ENCODE measurements at places on chromosomes 6 and 20.
A peak's percentile ranks its signal among the peaks of the same experiment; 100 is the strongest.

GRCh38 chr6:26501482-26501986, 1.4 kb downstream of the BTN1A1 start:
- DNase-seq = peak; percentile 11

GRCh38 chr6:25366903-25367545, 87.8 kb downstream of the CARMIL1 start:
- peak; percentile 16 for DNase-seq

DNA sequence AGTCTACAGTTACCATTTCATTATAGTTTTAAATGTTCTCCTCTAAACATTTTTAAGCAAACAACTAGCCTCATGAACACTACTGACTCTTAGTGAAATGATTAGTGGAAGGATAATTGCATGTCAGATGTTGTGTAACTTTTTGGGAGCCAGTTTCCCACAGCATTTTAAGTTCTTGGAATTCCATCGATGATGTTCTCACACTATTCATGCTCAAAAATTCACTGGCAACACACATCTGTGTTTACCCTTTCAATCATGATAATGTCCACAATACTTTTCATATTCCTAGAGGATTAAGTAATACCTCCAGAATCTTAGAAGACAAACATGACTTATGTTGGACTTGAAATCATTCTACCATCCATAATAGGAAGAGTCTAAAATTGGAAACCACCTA, 678.1 kb upstream of the ID4 start:
- peak; percentile 2 for DNase-seq

DNA sequence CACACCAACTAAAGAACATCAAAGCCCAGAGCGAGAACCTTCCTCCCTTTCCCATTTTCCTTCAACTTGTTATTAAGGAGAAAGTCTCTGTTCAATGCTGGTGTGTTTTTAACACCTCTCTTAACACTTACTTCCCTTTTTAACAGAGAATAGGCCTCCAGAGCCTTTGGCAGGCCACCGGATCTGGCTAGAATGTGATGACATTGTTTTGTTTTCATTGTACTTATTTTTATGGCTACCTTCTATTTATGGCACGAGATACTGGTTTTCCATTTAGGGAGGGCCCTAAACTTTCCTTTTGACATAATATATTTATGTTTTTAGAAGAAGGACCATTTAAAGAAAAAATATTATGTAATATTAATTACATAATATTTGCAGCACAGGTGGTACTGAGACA, 21.6 kb downstream of the TCF15 start:
- no peak for DNase-seq

DNA sequence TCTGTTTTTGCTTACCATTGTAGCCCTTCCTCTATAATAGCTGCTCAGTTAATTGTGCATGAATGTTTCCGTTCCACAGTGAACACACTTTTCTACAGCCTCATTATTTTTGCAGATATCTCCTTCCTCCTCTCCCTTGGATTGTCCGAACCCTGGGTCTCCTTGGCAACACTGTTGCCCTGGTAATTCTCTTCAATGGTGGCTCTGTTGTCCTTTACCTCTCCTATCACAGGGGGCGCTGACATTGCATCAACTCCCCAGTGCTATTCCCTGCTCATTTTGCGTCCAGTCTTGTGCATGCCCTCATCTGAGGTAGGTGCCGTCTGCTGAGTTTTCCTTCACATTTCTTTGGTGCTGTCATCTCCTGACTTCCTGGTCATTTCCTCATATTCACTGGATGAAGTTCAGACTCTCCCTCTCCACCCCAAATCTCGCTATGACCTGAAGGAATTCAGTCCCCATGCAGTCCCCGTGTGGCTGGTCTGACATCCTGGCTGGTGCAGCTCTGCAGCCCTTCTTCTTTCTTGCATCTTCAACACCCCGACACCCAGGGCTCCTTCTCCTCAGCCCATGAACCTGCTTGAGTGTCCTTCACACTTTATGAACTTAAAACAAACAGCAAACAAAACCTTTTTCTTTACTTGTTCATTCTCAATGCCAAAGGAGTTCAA, 21.1 kb downstream of the PHACTR2 start:
- no peak for DNase-seq

DNA sequence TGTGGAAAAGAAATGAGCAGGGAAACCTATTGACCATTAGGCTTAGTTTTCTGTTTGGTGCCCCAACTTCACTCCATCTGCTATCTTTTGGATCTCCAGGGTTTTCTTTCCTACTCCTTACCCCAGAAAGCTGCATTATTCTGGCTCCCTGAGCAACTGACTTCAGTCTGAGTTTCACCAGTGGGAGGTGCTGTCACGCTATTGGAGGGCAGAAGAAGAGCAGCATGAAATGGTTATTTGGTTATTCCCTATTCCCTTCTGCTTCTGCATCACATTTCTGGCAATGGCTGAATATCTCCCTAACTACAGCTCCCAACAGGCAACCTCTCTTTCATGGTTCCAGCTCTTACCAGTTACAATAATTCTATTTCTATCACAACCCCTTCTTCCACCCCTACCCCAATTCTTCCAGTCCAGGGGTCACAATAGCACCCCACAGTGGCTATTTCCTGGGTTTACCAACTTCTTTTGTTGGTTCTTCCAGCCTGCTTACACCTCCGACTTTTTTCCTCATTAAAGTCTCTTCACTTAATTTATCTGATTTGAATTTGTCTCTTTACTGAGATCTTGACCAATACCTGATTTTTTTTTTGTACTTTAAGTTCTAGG, 311.5 kb downstream of the PLCB1 start:
- DNase-seq = no peak

GRCh38 chr6:168258795-168259194, 60.8 kb downstream of the DACT2 start:
- DNase-seq = no peak

GRCh38 chr6:35573495-35574110, 60.9 kb upstream of the TULP1 start:
- DNase-seq = peak; percentile 12

DNA sequence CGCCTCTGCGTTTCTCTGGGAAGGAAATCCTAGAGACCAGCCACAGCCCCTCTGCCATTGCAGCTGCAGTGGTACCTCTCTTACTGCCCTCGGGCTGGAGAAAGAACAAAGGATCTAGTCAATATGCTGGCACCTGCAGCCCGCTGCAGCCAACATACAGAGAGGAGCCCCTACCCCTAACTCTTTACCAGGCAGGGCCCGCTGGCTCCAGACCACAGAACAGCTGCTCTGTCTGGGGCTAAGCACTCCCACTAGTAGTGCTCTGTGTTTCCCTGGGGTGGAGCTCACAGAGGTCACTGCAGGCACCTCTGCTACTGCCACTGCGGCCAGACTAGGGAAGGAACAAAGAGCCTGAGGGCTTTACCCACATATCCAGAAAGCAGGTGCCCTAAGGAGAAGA, 93.8 kb upstream of the IMPG1 start:
- DNase-seq = no peak

DNA sequence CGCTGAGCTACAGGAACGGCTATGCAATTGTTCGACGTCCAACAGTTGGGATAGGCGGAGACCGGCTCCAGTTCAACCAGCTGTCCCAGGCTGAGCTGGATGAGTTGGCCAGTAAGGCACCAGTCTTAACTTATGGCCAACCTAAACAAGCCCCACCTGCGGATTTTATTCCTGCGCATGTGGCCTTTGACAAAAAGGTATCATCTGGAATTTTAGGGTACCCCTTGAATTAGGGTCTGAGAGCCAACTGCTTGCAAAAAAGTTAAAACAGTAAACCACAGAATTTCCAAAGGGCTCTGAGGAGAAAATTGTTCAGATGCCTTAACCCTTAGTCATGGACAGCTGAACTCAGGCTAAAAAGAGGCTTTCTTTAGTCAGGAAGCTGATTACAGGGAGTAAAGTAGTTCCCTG, 3.8 kb downstream of the EFHC1 start:
- DNase-seq = peak; percentile 99

DNA sequence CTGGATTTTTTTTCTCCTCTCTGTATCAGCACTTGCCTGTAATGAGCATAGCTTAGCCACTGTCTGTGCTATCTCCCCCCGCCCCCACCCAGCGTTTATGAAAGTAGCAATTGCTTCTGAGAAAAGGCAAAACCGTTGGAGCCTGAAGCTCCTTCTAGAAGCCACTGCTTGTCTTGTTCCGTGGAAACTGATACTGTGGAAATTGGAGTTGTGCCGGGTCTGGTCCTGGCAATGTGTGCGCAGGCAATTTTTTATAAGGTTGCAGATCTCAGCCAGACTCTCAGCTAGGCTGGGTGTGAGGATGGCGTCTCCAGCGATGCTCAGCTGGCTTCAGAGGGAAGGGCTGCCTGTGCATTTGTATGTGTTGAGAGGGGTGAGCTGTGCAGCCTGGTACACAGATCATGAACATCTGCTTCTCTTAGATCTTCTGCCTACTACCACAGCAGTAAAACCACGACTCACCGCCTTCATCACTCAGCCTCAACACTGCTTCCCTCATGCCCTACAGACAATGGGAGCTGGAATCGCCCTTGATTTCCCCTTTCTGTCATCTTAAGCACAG, 72.4 kb upstream of the GTSF1L start:
- DNase-seq = peak; percentile 33

GRCh38 chr6:12182676-12183075, 107.5 kb upstream of the EDN1 start:
- no peak for DNase-seq

DNA sequence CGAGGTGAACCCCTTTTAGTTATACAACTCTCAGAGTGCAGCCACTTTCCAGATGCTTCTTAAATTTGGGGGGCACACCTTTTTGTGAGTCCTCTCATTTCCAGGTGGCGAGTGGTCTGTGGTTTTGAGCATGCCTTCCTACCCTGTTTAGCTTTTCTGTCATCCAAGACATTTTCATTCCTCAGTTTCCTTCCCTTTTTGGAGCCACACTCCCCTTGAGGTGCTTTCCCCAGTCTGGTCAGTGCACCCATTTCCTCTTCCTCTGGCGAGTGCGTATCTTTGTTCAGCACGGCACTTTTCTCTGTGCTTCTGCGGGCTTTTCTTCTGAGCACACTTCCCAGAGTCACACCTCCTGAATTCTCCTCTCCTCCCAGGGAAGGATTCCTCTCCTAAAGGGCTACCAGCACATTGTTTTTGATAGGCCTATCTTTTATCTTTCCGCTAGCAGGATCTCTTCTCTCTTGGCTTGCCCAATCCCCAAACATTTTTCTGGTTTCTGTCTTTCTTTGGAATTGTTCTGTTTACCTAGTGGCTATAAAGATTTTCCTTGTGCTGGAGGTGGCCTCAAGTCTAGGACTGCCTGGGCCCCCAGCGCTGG, 1.4 kb downstream of the PHF20 start:
- peak; percentile 40 for DNase-seq

DNA sequence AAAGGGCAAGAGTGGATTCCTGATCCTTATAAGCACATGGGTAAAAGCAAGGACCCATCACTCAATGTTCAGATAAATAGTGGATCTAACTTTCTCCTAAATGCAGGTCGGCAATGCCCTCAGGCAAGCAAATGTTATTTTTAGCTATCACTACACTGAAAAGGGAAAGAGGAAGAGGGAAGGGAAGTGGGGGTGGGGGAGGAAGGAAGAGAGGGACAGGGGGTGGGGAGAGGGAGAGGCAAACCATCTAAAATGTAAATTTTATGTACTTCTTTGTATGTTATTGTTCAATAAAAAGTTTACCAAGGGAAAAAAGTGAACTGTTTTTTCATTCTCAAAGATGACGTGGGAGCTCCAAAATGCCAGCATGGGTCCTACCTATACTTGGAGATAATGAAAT, 44.2 kb downstream of the CHD6 start:
- no peak for DNase-seq

GRCh38 chr6:40425192-40425919, 161.8 kb downstream of the LRFN2 start:
- no peak for DNase-seq

DNA sequence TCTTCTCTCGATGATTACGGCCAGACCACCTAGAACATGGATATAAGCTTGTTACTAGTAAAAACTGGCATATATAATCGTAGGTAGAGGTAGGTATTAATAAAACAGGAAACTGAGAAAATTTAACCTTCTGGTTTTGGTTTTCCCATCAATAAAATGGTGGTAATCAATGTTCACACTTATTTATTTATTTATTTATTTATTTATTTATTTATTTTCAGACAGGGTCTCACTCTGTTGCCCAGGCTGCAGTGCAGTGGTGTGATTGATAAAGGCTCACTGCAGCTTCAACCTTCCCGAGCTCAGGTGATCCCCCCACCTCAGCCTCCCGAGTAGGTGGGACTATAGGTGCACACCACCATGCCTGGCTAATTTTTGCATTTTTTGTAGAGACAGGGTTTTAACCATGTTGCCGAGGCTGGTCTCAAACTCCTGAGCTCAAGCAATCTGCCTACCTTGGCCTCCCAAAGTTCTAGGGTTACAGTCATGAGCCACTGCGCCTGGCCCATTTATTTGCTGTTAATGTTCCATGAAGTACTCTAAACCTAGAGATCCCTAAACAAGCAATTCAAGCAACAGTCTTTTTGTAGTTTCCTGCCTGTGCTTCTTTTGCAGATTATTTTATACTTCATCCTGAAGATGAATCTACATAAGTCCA, 11.5 kb downstream of the TOMM6 start:
- DNase-seq = no peak

DNA sequence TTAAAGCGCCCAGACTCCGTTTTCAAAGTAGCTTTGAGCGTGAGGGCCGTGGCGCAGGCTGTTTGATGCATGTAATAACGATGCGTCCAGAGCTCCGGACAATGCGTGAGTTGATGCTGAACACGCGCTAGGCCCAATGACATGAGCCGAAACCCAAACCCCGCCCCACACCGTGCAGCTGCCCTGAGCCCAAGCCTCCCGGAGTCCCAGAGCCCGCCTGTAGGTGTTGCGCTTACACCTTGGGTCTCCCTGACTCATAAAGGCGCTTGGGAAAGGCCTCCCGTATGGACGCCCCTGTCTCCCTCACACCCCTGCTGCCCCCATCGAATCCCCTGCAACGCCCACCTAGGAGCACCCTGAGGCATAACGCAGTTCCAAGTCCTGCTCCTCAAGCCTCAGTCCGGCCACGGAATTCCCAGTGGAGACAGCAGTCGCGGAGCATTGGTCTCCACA, 87.6 kb downstream of the ERMARD start:
- DNase-seq = no peak

GRCh38 chr6:53412021-53412715, 63.4 kb upstream of the ELOVL5 start:
- DNase-seq = no peak

DNA sequence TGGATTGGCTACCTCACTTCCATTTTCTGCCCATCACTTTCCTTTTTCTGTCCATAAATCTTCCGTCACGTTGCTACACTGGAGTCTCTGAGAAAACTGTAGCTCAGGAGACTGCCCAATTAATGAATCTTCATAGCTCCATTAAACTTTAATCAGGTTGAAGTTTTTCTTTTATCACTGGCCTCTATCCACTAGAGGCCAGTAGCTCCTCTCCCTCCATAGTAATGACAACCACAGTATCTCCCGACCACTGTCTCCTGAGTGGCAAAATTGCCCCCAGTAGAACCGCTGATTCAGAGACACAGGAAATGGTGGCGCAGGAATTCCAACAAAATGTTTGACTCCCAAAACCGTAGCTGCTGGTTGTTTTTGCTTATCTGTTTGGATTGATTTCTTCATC, 18.4 kb upstream of the DOK5 start:
- no peak for DNase-seq

- no peak for DNase-seq
Observed at GRCh38 chr20:64093013-64093503, 8.9 kb upstream of the LKAAEAR1 start.

All from fibroblast of the aortic adventitia (primary cell).